MV-4-11 (cell line): ENCODE measurements at places on chromosomes 6 and 20.

GRCh38 chr20:33730946-33731692, 677 bp upstream of the ZNF341 start:
- no peak for DNase-seq

DNA sequence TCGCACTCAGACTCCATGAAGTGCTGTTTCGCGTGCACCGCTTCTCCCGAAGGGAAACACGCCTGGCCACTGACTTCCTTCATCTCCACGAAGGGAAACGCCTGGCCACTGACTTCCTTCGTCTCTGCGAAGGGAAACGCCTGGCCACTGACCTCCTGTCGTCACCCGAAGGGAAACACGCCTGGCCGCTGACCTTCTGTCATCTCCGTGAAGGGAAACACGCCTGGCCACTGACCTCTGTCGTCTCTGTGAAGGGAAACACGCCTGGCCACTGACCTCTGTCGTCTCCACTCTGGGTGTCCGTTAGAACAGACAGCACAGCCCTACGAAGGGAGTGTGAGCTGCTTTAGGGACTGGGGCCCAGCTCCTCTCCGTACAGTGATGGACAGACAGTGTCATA, 17.1 kb upstream of the ADRM1 start:
- no peak for DNase-seq

DNA sequence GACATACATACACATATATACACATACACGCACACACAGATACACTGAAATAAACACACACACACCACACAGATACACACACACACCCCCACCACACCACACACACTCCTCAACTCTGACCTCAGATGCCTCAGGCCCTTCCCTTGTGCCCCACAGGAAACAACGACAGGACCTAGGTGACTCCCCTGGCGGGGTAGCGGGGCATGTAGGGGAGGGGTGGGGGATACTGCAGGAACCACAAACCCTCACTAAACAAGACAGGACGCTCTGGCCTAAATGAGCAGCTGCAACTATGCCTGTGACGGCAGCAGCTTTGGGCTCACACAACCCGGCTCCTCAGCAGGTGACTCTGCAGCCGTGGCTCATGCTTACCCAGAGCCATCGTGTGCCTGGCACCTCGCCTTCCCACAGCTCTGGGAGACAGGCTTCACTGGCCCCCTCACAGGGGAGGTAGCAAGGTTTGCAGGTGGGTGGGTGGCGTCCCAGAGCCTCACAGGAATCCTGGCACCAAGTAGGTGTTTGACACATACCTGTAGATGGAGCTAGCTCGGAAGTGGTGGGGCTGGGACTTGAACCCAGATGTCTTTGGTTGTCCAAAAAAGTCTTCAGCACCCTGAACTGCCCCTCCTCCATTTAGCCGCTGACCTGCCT, 100.8 kb downstream of the GRM4 start:
- no peak for DNase-seq

- DNase-seq: peak; percentile 6
Measured at GRCh38 chr6:151690303-151690702, 117.2 kb upstream of the ESR1 start.

DNA sequence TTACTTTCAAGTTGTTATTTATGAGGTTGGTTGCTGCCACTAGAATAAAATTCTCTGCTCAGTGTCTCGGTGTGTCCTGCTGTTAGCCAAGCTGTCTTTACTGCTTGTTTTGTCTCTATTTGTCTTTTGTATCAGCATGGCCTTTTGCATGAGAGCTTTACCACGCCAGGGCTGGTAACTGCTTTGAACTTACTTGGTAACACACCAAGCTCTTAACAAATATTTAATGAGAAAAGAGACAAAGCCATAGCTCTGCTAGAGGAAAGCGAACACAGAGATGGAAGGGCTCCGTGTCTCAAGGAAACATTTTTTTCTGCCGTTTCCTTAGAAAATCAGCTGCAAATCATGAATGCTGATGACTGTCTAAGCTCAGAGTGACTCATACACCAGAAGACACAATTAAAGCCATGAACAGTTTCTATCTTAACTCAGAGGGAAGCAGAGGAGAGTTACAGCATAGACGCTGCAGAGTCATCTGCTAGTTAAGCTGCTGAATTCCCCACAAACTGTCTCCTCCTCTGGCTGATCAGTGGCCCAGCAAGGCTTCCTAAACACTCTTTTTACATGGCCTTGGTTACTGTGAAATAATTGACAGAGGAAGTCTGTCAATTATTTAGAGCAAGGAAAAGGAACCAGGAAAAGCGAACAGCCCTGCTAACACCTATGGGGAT, 44.8 kb downstream of the AGPAT4 start:
- DNase-seq: peak; percentile 95

- peak; percentile 25 for DNase-seq
Measured at GRCh38 chr6:24431045-24431451, 28.3 kb downstream of the MRS2 start.

- no peak for DNase-seq
Measured at GRCh38 chr6:54813892-54814291, 32.7 kb upstream of the FAM83B start.

- DNase-seq: peak; percentile 44
Measured at GRCh38 chr20:44089987-44090674, 96.9 kb downstream of the JPH2 start.

GRCh38 chr6:55694148-55694547, 115.2 kb upstream of the HMGCLL1 start:
- DNase-seq: no peak

DNA sequence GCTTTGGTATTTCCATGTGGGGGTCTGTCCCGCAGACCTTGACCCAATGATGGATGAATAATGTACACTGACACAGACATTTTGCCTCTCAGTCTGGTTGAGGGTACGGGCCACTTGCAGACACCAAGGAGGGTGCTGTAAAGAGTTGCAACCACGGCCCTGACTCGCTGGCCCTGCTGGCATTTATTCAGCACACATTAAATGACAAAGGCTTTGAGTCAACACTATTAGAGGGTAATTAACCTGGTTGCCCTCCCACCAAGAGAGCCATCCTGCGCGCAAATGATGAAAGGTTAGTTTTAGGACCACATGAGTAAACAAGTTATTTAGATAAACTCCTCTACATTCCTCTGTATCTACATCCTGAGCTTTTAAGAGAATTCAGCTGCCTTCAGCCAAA, 308.9 kb upstream of the MMS22L start:
- no peak for DNase-seq

- no peak for DNase-seq
Measured at GRCh38 chr20:25179439-25180089, 15.9 kb upstream of the ENTPD6 start.

GRCh38 chr6:117304446-117304845, 39.1 kb downstream of the VGLL2 start:
- no peak for DNase-seq

DNA sequence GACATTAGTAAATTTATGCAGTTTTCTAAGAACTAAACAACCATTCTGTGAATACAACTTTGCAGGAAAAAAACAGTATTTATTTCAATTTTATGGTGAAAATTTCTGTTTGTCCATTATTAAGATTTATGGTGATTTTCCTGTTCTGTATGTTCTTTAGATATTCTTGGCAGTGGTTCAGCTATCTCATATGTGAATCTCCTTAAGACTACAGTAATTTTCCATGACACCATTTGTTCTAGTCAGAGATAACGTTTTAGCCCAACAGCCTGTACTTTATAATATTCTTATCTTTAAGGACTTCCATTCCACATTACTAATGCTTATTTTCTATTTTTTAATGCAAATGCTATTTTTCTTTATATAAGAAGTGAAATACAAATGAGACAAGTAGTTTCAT, 504.0 kb downstream of the RFPL4B start:
- no peak for DNase-seq

GRCh38 chr6:14841901-14842421, 403.9 kb upstream of the JARID2 start:
- peak; percentile 79 for DNase-seq

GRCh38 chr6:90538278-90539046, 48.4 kb downstream of the MAP3K7 start:
- no peak for DNase-seq

DNA sequence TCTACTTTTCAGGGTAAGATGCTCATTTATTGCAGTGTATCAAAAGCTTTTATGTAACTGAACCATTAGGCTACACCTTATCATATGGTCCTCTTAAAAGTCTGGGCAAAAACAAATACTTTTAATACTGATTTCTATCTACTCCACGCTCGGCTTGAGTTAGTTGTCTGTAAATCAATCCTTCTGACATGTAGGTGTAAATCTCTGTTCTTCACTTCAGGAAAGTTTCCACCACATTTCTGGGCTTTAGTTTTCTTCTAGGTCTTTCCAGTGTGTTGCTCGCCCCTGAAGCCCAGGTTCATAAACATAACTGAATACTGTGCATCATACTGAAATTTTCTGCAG, 89.2 kb upstream of the RNF217 start:
- no peak for DNase-seq

DNA sequence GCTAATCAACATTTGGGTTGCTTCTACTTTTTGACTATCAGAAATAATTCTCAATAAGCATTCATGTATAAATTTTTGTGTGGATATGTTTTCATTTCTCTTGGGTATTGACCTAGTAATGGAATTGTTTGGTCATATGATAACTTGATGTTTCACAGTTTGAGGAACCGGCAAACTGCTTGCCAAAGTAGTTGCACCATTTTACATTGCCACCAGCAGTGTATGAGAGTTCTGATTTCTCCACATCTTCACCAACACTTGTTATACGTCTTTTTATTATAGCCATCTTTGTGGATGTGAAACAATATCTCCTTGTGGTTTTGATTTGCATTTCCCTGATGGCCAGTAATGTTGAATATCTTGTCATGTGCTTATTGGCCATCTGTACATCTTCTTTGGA, 42.6 kb upstream of the TGM2 start:
- no peak for DNase-seq

DNA sequence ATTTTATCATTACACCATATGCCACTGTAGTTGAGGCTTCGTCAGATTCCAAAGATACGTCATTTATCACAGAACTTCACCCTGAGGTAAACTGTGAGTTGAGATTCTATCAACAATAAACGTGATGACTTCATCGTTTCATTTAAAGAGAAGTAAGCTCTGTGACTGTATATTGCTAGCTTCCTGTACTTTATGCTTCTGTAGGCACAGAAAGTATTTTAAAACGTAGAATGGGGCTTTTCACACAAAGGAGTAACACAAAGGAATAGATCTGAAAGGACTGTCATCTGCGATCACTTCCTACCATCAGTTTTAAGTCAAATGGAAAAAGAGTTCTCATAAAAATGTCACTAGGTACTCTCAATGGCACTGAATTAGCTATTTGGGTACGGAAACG, 234.4 kb upstream of the MCHR2 start:
- DNase-seq: no peak

GRCh38 chr6:101816716-101817115, 423.2 kb downstream of the GRIK2 start:
- no peak for DNase-seq

DNA sequence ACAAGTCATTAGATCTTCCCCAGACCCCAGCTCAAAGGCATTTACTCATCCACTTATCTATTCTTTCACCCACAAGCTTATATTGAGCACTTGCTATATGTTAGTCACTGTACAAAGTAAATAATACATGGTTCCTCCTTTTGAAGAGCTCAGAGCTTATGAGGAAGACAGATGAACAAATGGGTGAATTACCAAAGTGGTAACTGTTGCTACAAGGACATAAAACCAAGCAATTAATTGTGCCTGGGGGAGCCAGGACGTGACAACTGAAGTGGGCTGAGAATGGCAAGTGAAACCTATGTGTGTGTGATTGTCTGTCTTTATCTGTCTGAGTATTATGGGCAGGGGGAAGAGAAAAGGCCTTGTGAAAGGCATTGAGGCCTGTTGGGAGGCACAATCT, 45.6 kb upstream of the AKIRIN2 start:
- peak; percentile 94 for DNase-seq

DNA sequence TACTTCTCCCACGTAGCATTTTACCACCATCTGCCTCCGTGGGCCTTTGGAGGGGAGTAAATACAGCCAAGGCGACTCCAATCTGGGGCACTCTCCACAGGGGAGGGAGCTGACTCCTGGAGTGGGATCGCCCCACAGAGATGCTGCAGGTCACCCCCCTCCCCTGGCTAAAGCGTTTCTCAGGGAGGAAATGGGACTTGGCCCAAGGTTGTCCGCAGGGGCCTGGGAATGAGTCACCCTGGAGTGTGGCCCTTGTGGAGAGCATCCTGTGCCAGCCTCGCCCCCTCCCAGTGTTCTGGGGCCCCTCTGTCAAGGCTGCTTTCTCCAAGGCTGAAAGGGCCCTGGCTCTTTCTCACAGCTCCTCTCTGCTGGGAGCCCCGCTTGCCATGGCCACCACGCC, 84.5 kb upstream of the QKI start:
- no peak for DNase-seq

GRCh38 chr6:5249451-5250122, 11.2 kb downstream of the LYRM4 start:
- no peak for DNase-seq

DNA sequence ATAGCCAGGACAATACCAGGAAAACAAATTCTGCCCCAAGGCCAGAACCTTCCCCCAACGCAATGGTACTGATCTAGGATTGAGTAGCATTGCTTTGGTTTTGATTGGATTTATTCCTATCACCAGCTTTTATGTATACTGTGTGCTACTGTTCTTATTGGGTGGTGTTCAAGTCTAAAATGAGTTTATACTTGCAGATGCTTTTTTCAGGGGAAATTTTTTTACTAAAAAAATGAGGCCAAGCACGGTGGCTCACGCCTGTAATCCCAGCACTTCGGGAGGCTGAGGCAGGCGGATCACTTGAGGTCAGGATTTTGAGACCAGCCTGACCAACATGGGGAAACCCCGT, 116.8 kb downstream of the ZMYND8 start:
- DNase-seq: no peak

- peak; percentile 98 for DNase-seq
Measured at GRCh38 chr20:10434467-10434831, 427 bp upstream of the MKKS start.

DNA sequence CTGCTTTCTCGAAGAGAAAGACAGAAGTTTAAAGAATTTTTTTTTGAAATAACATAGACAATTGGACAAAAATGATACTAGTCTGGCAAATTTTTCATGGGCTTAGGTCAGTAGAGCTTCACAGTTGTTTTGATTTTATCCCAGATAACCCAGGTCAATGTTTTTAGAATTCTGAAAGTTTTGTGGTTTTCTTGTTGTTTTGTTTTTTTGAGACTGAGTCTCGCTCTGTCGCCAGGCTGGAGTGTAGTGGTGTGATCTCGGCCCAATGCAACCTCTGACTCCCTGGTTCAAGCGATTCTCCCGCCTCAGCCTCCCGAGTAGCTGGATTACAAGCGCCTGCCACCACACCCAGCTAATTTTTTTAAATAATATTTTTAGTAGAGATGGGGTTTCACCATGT, 22.8 kb downstream of the KIF13A start:
- no peak for DNase-seq

GRCh38 chr6:138592749-138593123, 93.4 kb upstream of the NHSL1 start:
- peak; percentile 92 for DNase-seq
